ENCODE measurements at places on chromosomes 6 and 20.

- no peaks in the 10 kb centered on the region for H3K36me3 ChIP-seq
- no peak for DNase-seq
- no peaks in the 10 kb centered on the region for H3K4me1 ChIP-seq
- no peak overlapping the region for H3K4me3 ChIP-seq
- H3K27ac ChIP-seq = no peak overlapping the region
These were observed 9.1 kb upstream of the SIRPA start for GRCh38 chr20:1885940-1886693.

- DNase-seq = no peak
- no peak overlapping the region for H3K4me3 ChIP-seq
- no peaks in the 10 kb centered on the region for H3K4me1 ChIP-seq
- no peaks in the 10 kb centered on the region for H3K36me3 ChIP-seq
- peak overlapping the region; percentile 48 for H3K27ac ChIP-seq
These were observed 152.9 kb downstream of the ERMARD start for GRCh38 chr6:169904051-169904922.

DNA sequence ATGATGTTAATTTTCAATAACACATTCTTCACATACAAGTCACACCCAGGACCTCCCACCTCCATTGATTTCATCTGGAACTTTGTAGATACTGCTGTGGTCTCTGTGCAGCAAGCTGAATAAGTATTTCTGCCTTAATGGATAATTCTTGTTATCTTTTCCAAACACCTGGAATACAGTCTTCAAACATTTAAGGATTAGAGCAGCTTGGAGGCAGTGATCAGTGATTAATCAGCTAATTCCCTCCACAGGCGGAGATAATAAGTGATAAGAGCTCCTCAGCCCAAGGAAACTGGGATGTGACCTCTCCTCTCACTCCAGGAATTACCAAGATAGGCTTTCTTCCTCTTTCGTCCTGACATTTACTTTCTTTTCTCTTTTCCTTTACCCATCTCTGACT is 110.7 kb downstream of the FIG4 start:
- no peak overlapping the region for H3K4me3 ChIP-seq
- DNase-seq = no peak
- H3K36me3 ChIP-seq = no peaks in the 10 kb centered on the region
- no peak overlapping the region for H3K27ac ChIP-seq
- no peaks in the 10 kb centered on the region for H3K4me1 ChIP-seq

DNA sequence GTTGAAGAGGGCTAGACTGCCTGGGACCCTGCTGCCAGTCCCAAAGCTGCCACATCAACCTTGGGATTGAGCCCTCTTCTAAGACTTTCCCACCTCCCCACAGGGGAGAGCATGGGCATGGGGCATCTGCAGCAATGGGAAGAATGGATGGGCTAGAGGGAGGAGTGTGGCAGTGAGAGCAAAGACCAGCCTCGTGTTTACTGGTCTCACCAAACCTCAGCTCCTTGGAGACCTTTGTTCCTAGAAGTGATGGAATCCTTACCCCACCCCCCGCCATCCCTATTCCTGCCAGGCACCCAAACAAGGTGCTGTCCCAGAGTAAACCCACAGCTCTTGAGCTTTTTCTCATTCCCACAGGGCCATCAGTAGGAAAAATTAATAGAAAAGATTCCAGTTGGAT is 20.0 kb upstream of the ARMC12 start:
- no peaks in the 10 kb centered on the region for H3K27me3 ChIP-seq
- no peak for DNase-seq

DNA sequence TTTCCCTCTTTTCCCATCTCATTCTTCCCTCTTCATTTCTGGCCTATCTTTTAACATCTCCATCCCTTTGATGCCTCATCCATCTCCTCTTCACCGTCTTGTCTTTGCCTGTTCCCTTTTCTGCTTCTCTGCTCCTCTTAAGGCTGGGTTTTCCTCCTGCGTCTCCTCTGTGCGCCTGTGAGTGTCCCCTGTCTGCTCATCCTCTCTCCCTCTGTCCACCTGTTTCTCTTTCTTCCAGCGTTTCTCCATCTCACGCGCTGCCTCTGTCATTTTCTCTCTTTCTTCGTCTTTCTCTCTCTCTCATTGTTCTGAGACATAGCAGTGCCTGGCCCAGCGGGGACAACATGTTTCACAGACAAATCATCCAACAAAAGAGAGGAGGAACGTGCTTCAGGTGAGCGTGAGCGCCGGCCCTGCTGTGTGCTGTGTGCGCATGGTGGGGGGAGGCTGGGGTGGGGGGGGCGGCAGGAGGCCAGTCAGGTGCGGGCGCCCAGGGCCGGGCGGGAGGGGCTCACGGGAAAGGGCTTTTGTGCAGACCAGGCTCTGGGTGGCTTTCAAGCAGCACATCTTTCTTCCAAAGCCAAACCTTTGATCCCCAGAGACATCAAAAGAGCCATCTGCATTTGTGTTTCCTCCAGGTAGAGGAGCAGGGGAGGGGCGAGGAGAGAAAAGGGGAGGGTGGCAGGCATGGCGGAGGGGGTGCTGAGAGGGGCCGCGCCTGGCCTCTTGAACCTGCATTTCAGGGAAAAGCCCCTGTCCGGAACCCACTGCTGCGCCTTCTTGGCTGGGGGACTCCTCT is 121.3 kb downstream of the VEGFA start:
- no peaks in the 10 kb centered on the region for H3K4me1 ChIP-seq
- H3K27me3 ChIP-seq = no peaks in the 10 kb centered on the region
- H3K36me3 ChIP-seq = no peaks in the 10 kb centered on the region
- H3K27ac ChIP-seq = no peak overlapping the region

GRCh38 chr6:168686831-168687730 is 246.1 kb downstream of the SMOC2 start:
- DNase-seq = no peak
- H3K36me3 ChIP-seq = no peaks in the 10 kb centered on the region
- H3K4me3 ChIP-seq = no peak overlapping the region
- H3K27me3 ChIP-seq = no peaks in the 10 kb centered on the region
- H3K4me1 ChIP-seq = no peaks in the 10 kb centered on the region
- no peak overlapping the region for H3K27ac ChIP-seq

- peak within 1 kb of the TSS; percentile 100 for H3K27ac ChIP-seq
- no peaks in the 10 kb centered on the region for H3K27me3 ChIP-seq
- H3K4me3 ChIP-seq = peak within 1 kb of the TSS; percentile 88
- DNase-seq = peak; percentile 94
- H3K4me1 ChIP-seq = peaks cover 7% of the 10 kb centered on the region
These were observed at the start of gene SRSF6 for GRCh38 chr20:43457640-43458421. Gene SRSF6, plus strand, starts transcription at chr20:43457896. Its CDS starts 138 bp downstream, at chr20:43458034.

DNA sequence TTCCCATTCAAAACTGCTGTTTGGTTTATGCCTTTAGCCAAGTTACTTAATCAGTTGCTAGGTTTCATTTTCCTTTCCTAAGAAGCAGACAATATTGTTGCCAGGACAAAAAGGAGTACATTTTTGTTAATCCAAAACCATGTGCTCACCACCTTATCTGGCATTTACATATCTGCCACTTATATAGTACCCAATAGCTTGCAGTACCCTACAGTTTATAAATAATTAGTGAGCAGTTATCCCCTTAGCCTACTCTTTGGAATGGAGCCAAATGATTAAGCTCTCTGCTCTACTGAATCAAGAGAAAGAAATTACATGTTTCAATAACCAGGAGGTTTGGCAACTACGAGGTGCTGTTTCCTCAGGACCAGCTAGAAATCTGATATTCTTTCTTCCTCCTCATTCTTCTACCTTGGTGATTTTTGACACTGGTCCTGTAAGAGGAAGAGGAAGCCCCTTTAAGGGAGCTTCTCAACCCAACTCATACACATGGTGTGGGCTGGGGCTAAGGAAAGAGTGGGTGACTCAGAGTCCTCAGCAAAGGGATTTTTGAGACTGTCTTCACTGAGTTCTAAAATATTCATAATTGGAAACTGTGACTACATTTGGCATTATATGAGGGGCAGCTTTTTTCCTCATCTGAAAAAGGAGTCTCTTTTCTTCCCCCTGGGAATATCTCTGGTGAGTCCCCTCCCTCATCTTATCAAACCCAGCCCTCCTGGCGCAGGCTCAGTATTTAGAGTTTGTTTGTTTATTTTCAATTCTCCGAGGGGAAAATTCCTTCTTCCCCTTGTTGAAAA is 1.5 kb downstream of the ZNFX1 start:
- no peaks in the 10 kb centered on the region for H3K36me3 ChIP-seq
- peak overlapping the region; percentile 98 for H3K27ac ChIP-seq
- H3K4me1 ChIP-seq = peaks cover 8% of the 10 kb centered on the region
- peak overlapping the region; percentile 86 for H3K4me3 ChIP-seq
- no peak for DNase-seq
- H3K27me3 ChIP-seq = no peaks in the 10 kb centered on the region

DNA sequence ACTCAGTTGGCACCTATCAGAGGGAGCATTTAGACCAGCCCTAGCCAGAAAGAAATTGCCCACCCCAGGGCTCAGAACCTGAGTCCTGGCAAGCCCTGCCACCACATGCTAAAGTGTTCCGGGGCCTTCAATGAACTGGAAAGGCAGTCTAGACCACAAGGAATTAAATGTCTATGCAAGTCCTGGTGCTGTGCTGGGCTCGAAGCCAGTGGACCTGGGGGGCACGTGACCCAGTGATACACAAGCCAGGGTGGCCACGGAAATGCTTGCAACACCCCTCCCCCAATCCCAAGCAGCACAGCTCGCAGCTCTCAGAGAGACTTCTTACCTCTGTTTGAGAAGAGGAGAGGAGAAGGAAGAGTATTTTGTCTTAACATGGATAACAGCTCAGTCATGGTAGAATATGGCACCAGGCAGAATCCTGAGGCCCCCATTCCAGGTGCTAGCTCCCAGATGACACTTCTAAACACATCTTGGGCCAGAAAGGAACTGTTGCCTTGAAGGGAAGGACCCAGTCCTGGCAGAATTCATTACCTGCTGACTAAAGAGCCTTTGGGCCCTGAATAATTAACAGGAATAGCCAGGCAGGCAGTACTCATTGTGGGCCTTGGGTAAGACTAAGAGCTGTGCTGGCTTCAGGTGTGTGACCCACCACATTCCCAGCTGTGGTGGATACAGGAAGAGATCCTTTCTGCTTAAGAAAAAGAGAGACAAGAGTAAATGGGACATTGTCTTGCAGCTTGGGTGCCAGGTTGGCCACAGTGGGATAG is 111.3 kb downstream of the BTBD9 start:
- no peak overlapping the region for H3K4me3 ChIP-seq
- no peaks in the 10 kb centered on the region for H3K4me1 ChIP-seq
- H3K27ac ChIP-seq = no peak overlapping the region
- DNase-seq = no peak

DNA sequence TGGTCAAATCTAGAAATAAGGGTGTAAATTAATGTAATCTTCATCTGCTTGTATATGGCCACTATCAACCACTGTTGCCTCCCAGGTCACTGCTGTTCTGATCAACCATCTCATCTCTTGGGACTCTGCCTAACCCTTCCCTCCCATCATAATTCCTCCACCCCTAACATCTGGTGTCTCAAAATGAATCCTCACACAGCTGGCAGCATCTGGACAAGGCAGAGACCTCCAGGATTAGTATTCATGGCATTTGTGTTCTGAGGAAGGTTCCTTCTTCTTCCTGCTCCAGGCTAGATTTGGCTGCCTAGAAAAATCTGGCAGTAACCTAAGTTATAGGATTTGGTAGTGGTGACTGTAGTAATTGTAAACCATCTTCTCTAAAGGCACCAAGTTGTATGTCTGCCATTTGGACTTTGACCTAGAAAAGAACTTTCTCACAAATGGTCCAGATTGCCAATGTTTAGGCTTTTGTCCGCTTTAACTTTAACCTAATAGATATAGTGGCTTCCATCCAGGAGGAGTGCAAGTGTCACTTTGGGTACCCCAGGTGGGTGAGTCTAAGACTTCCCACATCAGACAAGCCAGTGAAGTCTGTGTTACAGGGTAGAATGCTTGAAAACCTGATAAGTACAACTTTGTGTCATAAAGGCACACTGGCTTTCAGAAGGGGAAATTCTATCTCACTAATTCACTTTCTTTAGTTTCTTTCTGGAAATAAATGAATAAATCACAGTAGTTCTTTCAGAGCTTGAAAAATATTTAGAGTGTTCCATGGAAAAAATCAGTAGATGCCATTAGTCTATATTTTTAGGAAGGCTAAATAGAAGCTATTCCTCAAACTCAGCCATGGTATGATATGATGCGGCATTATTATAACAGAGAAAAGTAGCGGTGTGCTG is 3.0 kb upstream of the PHACTR2 start:
- no peaks in the 10 kb centered on the region for H3K27me3 ChIP-seq
- H3K36me3 ChIP-seq = no peaks in the 10 kb centered on the region
- DNase-seq = no peak
- H3K4me3 ChIP-seq = no peak overlapping the region
- peak overlapping the region; percentile 49 for H3K27ac ChIP-seq

GRCh38 chr6:63872233-63872632 is 236.6 kb downstream of the PHF3 start:
- no peaks in the 10 kb centered on the region for H3K36me3 ChIP-seq
- DNase-seq = no peak
- H3K27ac ChIP-seq = no peak overlapping the region
- H3K4me3 ChIP-seq = no peak overlapping the region
- H3K27me3 ChIP-seq = no peaks in the 10 kb centered on the region
- H3K4me1 ChIP-seq = no peaks in the 10 kb centered on the region

- no peaks in the 10 kb centered on the region for H3K4me1 ChIP-seq
- no peak overlapping the region for H3K4me3 ChIP-seq
- no peak for DNase-seq
- H3K27me3 ChIP-seq = no peaks in the 10 kb centered on the region
- H3K36me3 ChIP-seq = no peaks in the 10 kb centered on the region
- no peak overlapping the region for H3K27ac ChIP-seq
These were observed 15.7 kb downstream of the PPARD start for GRCh38 chr6:35358086-35358485.

DNA sequence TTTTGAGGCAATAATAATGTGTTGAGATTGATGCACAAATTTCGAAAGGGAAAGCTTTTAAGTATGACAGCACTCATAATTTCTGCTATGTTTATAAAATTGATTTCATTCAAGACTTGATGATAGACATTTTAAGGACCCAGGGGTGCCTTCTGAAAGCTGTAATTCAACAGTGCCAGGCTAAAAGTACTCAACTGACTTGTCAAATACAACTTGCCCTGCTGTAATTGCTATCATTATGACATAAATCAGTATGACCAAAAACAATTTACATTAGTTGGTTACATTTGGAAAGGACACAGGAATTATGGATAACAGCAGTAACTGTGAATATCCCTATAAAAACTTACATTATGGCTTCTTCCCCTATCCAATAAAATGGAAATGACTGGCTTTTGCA is 178.9 kb downstream of the MMUT start:
- no peak overlapping the region for H3K4me3 ChIP-seq
- H3K27me3 ChIP-seq = no peaks in the 10 kb centered on the region
- H3K27ac ChIP-seq = no peak overlapping the region
- no peaks in the 10 kb centered on the region for H3K36me3 ChIP-seq
- no peak for DNase-seq

Measured in uterus (tissue), 4 donors.